ENCODE measurements at places on chromosomes 7 and 10. TPM values are rescaled to one million over a fixed set of nuclear protein-coding genes. Genes with fewer than 3 reads are reported as not detected.

The KAZALD1 gene
- not detected for total RNA-seq

The EGR2 gene
- 3.2 TPM for total RNA-seq

The SEC24C gene
- 54.2 TPM for total RNA-seq

DNA sequence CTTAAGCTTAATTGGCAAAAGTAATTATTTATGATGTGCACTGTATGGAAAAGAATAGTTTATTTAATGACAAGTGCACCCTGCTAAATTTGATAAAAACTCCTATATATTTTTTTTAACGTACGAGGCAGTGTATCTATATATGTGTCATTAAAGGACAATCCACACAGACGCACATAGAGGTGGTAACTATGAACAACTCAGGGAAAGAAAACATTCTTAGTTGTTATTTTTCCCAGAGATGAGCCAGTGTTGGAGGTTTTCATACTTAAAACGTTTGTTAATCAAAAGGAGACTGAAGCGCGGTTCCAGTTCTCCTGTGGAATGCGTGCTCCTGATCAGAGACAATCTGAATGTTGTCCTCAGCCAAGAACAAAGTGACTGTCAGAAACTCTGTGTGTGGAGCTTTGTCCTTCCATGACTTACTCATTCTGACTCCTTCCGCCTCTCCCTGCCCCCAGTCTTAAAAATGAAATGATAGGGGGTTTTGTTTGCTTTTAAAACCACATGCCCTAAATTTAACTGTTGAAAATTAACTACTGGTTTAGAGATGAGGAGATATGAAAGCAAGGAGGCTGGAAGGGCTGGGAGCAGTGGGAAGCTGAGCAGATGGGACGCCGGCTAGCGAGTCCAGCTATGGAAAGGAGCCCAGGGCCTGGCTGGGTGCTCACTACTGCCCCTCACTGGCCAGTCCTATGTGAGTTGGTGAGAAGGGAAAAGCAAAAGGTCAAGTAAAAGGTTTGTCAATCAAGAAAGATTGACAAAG is 99.6 kb downstream of the SVIL start:
- DNase-seq: no peak

DNA sequence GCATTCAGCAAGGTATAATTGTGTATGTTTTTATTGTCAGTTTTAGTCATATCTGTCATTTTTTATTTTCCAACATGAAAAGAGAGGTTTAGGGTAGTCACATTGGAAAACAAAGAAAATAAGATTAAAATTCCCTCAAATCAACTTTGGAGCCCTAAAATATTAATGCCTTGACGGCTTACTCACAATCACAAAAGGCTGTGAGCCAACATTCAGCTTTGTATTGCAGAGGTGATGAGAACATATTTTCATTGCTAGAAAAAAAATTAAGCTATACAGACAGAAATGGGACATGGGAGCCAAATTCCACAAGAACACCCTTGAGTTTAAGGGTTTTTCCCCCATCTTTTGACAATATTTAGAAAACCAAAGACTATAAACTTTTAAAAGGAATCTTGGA is 30.2 kb downstream of the CALD1 start:
- DNase-seq: no peak

GRCh38 chr7:156473476-156474240 is 166.9 kb upstream of the RNF32 start:
- no peak for DNase-seq
